ENCODE measurements at places on chromosomes 2 and 18. TPM values are rescaled to one million over a fixed set of nuclear protein-coding genes. Genes with fewer than 3 reads are reported as not detected.

SLC14A1 gene
- 1.8 TPM for total RNA-seq

CKAP2L gene
- total RNA-seq: 0.47 TPM

EVX2 gene
- total RNA-seq: not detected

REV1 gene
- total RNA-seq: 16.7 TPM

DSC3 gene
- total RNA-seq: 0.06 TPM

IL18R1 gene
- 0.67 TPM for total RNA-seq

ANAPC1 gene
- 15.8 TPM for total RNA-seq

L3MBTL4 gene
- total RNA-seq: 6.1 TPM

FAM237A gene
- total RNA-seq: not detected

MLPH gene
- total RNA-seq: 10.9 TPM

DNA sequence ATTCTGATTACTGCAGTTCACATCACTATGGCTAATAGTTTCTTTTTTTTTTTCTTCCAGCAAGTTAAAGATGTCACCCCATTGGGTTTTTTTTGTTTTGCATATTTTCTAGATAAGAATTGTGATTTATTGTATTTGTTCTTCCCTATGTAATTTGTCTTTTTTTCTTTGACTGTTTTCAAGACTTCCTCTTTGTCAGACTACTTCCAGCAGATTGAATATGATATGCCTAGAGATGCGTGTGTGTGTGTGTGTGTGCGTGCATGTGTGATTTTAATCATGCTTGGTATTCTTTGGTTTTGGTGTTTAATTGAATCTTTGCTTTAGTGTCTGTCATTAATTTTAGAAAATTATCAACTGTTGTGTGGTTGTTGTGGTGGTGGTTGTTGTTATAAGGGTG is 166.7 kb upstream of the SLC39A10 start:
- no peak for DNase-seq

DNA sequence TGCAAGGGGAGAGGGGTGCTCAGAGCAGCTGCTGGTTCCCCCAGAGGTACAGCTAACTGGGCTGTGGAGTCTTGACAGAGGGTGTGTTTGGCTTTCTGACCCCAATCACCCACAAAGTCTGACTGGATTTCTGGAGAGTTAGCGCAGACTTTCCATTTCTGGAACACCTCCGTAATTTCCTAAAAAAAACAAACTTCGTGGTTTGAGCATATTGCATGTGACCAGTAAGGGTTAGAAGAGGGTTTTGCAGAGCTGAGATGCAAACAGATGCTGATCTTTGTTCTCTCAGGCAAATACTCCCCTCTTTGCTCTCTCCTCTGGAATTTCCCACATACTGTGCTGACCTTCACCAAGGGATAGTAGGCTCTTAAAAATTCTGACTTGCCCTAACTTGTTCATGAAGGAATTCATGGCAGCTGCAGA is 44.5 kb upstream of the TMEM247 start:
- no peak for DNase-seq

GRCh38 chr2:227477291-227477690 is 5.3 kb downstream of the AGFG1 start:
- DNase-seq: no peak

DNA sequence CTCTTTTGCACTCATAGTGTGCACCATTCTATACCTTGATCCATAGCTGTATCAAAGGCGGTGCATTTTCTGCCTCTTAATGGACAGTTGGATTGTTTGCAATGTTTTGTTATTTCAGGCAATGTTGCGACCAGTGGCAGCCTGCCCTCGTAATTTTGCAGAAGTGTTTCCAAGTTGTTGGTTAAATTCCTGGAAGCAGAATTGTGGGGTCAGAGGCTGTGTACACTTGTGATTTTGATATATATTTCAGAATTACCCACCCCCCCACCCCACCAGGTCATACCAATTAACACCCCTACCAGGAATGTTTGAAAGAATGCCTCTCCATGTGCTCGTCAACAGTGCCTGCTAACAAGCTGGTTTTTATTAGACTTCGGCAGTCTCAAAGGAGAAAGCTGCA is 32.4 kb upstream of the IL1R1 start:
- DNase-seq: no peak

DNA sequence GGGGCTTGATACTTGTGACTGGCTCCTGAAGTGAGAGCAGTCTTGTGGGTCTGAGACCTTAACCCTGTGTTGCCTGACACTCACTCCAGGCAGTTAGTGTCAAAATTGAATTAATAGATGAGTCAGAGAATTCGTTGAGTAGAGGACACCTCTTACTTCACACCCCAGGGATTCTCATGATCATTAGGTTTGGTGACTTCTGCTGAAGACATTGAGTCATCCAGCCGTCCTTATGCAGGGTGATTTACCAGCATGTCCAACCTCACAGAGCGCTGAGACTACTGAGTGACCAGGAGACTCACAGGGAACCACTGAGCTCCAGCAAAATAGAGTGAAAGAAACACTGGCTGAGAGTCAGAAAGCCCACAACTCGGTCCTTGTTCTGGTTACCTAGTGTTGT is 36.0 kb upstream of the EVA1A start:
- DNase-seq: no peak

GRCh38 chr2:120470041-120470965 is 124.4 kb downstream of the INHBB start:
- DNase-seq: peak; percentile 91

- no peak for DNase-seq
These were observed 29.2 kb downstream of the MCFD2 start for GRCh38 chr2:46886268-46887027.

DNA sequence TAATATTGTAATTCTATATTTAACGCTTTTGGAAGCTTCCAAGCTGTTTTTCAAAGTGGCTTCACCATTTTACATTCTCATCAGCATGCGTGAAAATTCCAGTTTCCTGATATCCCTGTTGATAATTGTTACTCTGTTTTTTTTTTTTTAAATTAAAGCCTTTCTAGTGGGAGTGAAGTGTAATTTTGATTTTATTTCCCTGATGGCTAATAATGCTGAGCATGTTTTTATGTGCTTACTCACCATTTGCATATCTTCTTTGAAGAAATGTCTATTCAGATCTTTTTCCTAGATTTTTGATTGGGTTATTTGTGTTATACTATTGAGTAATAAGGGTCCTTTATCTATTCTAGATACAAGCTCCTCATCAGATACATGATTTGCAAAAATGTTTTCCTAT is 382.8 kb upstream of the HS6ST1 start:
- no peak for DNase-seq

DNA sequence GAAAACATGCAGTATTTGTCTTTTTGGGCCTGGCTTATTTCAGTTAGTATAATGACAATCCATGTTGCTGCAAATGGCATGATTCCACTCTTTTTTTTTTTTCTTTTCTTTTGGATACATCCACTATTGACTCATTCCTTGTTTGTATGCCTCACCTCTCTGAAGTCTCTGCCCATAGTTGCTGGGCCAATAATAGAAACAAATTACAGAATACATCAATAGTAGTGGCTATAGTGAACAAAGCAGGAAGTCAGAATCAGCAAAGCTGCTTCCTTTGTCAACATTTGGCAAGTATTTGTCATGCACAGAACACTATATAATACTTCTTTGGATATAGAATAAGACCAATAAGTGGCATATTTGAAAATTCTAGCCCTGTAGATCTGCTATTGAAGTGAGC is 609.7 kb downstream of the STK39 start:
- no peak for DNase-seq

DNA sequence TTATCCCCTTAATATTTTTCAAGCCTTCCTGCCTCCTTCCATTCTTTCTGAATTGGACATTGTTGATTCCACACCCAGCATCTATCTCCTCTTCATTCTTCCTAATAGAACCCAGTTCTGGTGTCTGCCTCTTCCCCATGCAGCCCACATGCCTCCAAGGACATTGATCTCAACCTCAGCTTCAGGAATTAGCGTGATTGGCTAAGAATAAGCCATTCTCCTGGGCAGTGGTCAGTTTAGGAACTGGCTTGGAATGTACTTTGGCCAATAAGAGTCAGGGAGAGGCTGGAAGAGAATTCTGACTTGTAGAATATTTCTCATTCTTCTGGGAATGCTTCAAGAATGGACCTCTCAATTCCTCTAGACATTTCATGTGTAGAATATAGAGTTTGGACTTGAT is 25.9 kb upstream of the GCC2 start:
- DNase-seq: no peak

GRCh38 chr2:37171624-37171950 is 14.8 kb upstream of the EIF2AK2 start:
- DNase-seq: no peak

DNA sequence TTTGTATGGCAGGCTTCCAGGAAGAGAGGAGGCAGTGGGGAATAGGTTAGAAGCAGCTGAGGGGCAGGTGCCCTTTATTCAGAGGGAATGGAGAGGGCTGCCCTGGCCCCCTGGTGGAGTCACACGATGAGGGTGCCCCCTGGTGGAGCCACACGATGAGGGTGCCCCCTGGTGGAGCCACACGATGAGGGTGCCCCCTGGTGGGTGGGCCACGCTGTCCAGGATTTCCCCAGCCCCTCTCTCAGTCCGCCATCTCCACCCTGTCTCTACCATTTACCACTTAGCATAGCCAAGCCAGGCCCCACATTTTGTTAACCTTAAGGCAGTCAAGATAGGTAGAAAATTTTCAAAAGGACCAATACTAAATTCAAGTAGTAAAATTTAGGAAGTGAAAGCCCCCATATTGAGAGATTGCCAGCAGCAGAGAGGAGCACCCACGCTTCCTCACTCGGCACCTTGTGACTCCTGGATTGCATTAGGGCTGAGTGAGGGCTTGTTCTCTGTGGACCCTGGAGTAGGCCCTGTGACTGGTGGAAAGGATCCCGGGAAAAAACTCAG is 10.4 kb upstream of the FAM228A start:
- DNase-seq: no peak

GRCh38 chr2:61910603-61911002 is 5.1 kb downstream of the COMMD1 start:
- no peak for DNase-seq

GRCh38 chr2:236871500-236872001 is 214.1 kb upstream of the COPS8 start:
- DNase-seq: no peak

DNA sequence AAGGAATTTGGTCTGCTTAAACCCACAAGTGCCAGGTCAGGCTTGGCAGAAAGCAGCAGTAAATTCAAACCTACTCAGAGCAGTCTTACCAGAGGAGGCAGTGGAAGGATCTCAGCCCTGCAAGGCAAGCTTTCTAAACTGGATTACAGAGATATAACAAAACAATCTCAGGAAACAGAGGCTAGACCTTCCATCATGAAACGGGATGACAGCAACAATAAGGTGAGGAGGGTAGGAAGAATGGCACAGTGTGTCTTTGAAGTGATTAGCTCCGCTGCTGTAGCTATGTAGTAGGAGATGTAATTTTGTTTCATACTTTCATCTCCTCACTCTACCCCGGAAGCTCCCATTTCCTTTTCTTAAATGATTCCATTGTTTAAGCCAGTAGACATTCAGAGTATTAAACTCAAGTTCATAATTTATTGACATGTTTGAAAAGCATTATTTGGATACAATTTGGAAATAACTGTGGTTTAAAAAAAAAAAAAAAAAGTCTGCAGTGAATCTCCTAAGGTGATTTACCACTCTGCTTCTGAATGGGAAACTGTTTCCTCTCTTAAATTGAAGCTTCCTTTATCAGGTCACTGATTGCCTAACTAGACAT is 29.4 kb upstream of the DYSF start:
- no peak for DNase-seq

DNA sequence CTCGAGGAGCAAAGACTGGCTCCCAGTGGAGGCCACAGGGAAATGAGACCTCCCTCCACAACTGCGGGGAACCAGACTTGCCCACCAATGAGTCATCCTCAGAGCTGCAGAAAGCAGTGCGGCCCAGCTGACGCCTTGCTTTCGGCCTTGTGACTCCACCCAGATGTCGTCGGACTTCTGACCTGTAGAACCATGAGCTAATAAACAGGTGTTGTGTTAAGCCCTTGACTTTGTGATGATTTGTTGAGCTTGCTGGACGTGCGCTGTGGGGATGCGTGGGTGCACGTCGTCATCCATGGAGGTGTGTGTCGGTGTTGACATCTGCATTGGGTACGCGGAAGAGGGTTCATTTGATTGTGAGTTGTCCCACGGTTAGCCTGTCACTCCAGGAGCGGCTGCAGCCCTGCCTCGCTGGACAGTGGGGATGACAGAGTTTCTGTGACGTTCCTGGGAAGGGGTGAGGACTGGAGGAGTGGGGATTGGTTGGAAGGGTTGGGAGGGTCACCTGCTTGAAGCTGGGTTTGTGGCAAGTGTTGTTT is 154.1 kb downstream of the SH3BP4 start:
- no peak for DNase-seq

DNA sequence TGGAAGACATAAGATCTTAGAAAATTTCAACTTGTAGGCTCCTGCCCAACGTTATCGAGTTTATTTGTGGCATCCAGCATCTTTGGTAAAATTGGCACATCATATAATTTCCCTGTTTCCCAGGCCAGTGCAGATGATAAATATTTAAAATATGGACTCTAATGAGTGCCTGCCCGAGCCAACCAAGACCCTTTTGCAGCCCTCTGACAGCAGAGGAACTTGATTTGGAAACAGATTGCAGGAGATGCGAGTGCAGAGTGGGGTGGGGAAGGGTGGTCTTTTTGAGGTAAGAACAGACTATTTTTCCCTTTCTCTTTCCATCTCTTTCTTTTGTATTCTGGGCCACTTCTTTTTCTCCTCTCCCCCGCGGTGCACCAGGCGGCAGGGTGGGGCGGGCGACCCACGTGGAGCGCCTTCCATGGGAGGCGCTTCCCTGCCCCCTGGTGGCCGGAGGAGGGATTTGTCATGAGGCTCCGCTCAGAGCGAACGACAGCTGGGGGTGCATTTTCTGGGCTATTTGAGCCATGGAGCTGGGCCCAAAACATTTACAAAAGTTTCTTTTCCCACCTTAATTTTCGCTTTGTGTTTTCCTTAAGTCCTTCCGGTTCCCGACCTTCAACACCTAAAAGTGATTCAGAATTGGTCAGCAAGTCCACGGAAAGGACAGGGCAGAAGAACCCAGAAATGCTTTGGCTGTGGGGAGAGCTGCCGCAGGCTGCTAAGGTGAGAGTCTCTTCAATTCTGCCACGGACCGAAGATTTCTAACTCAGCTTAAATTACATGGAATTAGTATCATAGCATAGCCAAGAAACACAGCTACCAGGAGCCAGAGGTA is 32.7 kb downstream of the LPIN1 start:
- peak; percentile 77 for DNase-seq

DNA sequence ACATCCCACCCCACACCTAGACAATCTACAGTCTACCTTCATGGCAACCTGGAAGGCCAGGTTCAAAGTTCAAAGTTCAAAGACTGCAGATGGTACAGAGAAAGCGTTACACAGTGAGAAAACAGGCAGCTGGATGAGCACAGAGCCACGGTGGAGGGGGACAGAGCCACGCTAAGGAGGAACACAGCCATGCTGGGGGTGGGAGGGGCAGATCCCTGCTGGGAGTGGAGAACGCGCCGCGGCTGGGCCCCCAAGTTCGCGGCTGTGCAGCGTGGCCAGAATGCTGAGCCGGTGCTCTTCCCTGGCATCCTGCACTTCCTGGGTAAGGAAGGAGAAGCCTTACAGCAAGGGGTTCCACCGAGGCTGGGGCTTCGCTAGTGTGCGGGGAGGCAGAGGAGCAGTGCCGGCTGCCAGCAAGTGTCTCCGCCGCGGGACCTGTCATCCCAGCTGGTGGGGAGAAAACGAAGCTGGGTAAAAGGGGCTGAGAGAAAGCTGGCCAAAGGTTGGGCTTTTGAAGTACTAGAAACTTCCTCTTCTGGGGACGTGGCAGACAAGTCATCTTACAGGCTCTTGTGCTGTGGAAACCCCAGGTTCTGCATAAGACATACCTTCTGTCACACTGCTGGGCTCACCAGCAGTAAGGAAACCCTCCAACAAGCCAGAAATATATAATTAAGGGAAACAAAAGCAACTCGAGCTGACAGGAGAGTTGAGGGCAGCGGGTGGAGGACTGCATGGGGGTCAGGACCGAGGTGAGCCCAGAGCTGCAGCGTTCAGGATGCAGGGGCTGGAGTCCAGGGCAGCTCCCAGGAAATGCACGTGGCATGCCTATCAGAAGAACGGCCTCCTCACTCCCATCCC is 115.5 kb downstream of the HDAC4 start:
- no peak for DNase-seq

Data from pancreas (tissue), 10 donors.